GM23248 (cell line): ENCODE measurements at places on chromosomes 16 and 17. TPM values are rescaled to one million over a fixed set of nuclear protein-coding genes. Genes with fewer than 3 reads are reported as not detected.
A peak's percentile ranks its signal among the peaks of the same experiment; 100 is the strongest.

Gene ZMYND15
- polyA plus RNA-seq, result 0.16 TPM in 1 of 2 replicates, not detected in the other

Gene UMOD
- not detected in 2 replicates for polyA plus RNA-seq

Gene CD300H
- not detected in 2 replicates for polyA plus RNA-seq

Gene MRPS7
- polyA plus RNA-seq, result 87.6 and 87.8 TPM in 2 replicates

Gene TBC1D3G
- not detected in 2 replicates for polyA plus RNA-seq

Gene SLC5A11
- not detected in 2 replicates for polyA plus RNA-seq

Gene SPIRE2
- polyA plus RNA-seq, result 0.55 and 0.79 TPM in 2 replicates

Gene MMP15
- polyA plus RNA-seq, result 0.39 and 0.45 TPM in 2 replicates

Gene CCDC43
- polyA plus RNA-seq, result 33.7 and 34.9 TPM in 2 replicates

DNA sequence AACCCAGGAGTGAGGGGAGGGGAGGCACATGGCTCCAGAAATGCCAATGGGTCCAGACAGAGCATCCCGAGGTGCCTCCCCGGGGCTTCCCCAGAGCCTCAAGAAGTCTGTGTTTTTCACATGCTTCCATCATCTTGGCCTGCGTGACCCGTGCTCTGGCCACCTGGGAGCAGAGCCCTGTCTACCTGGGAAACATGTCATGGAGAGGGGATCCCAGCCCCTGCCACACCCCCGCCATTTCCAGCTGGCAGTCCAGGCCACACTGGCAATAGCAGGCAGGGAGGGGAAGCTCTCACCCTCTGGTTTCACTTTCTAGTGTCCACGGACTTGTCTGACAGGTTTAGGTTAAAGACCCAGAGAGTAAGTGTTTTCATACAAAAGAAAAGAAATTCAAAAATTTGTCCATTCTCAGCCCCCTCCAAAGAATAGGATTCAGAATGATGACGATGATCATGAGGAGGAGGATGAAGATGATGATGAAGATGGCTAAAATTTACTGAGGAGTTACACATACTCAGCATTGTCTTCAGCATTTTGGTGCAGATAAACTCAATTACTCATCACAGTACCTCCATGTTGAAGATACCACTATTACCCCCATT, 9.0 kb downstream of the SMIM5 start:
- H3K4me1 ChIP-seq, result no peaks in the 10 kb centered on the region
- H3K4me3 ChIP-seq, result no peak overlapping the region
- DNase-seq, result no peak
- H3K27me3 ChIP-seq, result no peaks in the 10 kb centered on the region
- no peaks in the 10 kb centered on the region for H3K36me3 ChIP-seq
- H3K27ac ChIP-seq, result no peak overlapping the region

DNA sequence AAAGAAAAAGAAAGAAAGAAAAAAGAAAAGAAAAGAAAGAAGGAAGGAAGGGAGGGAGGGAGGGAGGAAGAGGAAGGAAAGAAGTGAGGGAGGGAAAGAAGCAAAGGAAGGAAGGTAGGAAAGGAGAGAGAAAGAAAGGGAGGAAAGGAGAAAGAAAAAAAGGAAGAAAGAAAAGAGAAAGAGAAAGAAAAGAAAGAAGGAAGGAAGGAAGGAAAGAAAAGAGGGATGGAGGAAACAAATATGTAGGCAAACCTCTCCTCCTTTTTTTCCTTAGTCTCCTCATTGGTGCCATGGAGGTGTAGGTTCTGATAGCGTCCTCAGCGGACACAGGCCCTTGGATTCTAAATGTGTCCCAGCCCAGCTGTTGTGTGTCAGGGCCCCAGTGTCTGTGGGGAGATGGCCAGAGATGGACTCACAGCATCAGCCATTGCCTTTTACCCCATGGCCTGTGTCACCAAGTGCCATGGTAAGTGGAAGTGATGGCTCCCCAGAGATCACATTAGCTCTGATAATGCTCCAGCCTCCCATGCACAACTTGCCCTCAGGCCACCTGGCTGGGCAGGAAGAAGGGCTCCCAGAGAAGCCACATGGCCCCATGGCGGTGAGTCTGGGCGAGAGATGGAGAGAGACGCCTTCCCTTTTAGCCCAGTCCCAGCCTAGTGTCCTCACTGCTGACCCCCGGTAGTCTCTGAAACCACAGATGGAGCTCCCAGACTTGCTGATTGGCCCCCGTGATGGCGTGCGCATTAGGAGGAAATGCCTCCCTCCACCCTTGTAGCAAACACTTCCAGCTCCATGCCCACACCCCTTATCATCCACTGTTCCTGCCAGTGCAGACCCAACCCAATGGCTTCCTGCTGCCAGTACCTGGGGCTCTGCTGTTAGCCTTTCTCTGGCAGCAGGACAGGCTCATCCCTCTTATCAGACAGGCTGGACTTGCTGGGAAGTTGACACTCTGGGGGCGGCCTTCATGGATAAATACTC, 3.7 kb upstream of the SLC6A2 start:
- H3K27me3 ChIP-seq, result peaks cover 54% of the 10 kb centered on the region
- no peaks in the 10 kb centered on the region for H3K4me1 ChIP-seq
- H3K36me3 ChIP-seq, result no peaks in the 10 kb centered on the region
- no peak for DNase-seq
- H3K27ac ChIP-seq, result no peak overlapping the region
- H3K4me3 ChIP-seq, result no peak overlapping the region

GRCh38 chr17:40218006-40218739, 931 bp upstream of the WIPF2 start:
- no peak for DNase-seq
- H3K4me3 ChIP-seq, result peak overlapping the region; percentile 95; the same call in 1 of the 2 replicates
- H3K36me3 ChIP-seq, result no peaks in the 10 kb centered on the region
- no peaks in the 10 kb centered on the region for H3K27me3 ChIP-seq
- H3K27ac ChIP-seq, result peak overlapping the region; percentile 88
- peaks cover 4% of the 10 kb centered on the region; the same call in 1 of the 2 replicates for H3K4me1 ChIP-seq

DNA sequence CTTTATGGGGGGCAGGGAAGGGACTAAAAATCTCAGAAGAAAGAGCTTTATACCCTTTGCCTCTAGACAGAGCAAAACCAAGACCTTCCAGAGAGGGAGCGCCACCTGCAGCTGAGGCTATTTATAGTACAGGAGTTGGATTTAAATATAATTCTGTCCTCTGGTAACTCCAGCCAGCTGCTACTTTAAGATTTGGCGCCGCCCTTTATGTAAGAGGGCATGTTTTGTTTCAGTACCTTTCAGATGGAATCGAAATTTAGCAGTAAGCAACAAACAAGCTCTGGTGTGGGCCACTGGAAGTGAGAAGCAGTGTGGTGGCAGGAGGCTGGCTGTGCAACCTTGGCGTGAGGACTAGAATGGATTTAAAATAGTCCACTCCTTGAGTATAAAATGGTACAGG, 5.2 kb upstream of the GUCY2D start:
- no peaks in the 10 kb centered on the region for H3K4me1 ChIP-seq
- H3K27ac ChIP-seq, result no peak overlapping the region
- H3K36me3 ChIP-seq, result no peaks in the 10 kb centered on the region
- no peak overlapping the region for H3K4me3 ChIP-seq

DNA sequence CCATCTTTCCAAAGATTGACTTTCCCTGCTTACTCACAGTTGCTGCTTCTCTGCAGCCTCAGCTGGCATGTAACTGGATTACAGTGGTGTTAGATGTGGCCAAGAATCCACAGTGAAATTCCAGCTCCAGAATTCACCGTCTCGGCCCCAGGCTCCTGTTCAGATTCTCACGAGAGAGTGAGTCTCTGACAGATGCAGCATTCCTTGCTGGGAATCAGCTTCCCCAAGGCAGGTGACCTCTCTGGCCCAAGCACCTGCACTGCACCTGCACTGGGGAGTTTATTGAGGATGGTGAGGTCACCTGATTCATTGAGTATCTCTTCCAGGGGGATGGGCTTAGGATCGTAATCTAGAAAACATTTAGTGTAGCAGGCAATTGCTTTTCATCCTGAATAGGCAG, 600.5 kb upstream of the RBFOX1 start:
- no peaks in the 10 kb centered on the region for H3K36me3 ChIP-seq
- no peaks in the 10 kb centered on the region for H3K27me3 ChIP-seq
- DNase-seq, result no peak
- no peaks in the 10 kb centered on the region for H3K4me1 ChIP-seq
- H3K27ac ChIP-seq, result no peak overlapping the region

DNA sequence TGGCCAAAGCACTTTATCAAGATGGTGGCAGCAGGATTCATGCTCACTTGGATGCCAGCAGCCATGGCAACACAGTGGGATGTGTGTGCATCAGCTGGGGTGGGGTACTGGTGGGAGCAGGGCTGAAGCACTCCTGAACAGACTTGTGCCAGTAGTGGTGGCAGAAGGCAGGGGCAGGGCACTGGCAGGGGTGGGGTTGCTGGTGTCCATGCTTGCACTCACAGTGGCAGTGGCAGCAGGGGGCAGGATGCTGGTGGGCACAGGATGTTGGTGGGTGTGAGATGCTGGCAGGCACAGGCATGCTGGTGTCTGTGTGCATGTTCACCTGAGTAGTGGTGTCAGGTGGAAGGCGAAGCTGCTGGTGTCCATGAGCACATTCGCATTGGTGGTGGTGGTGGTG, 161.0 kb upstream of the PMFBP1 start:
- H3K36me3 ChIP-seq, result no peaks in the 10 kb centered on the region
- no peak overlapping the region for H3K4me3 ChIP-seq
- no peaks in the 10 kb centered on the region for H3K27me3 ChIP-seq

DNA sequence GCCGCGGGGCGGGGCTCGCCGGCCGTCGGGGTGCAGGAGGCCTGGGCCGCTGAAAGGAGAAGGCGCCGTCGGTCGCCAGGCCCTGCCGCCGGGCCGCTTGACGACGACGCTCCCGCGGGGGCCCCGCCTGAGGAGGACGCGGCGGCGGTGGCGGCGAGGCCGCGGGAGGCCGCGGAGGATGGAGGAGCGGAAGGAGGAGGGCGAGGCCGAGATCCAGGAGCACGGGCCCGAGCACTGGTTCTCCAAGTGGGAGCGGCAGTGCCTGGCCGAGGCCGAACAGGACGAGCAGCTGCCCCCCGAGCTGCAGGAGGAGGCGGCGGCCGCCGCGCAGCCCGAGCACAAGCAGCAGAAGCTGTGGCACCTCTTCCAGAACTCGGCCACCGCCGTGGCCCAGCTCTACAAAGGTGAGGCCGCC, 430 bp downstream of the HAPSTR1 start:
- peak; percentile 77 for DNase-seq
- peak overlapping the region; percentile 87 for H3K27ac ChIP-seq
- H3K36me3 ChIP-seq, result peaks cover 15% of the 10 kb centered on the region; the same call in 1 of the 2 replicates

- H3K36me3 ChIP-seq, result no peaks in the 10 kb centered on the region
- no peak for DNase-seq
- H3K4me3 ChIP-seq, result no peak overlapping the region
- no peaks in the 10 kb centered on the region for H3K27me3 ChIP-seq
- H3K4me1 ChIP-seq, result peaks cover 11% of the 10 kb centered on the region
These were observed 12.1 kb upstream of the NLK start for GRCh38 chr17:28030386-28030785.

GRCh38 chr16:23362460-23363317, 60.6 kb downstream of the SCNN1B start:
- H3K27me3 ChIP-seq, result no peaks in the 10 kb centered on the region
- DNase-seq, result no peak
- H3K27ac ChIP-seq, result no peak overlapping the region
- no peaks in the 10 kb centered on the region for H3K4me1 ChIP-seq
- no peak overlapping the region for H3K4me3 ChIP-seq
- no peaks in the 10 kb centered on the region for H3K36me3 ChIP-seq

- H3K4me3 ChIP-seq, result no peak overlapping the region
- H3K36me3 ChIP-seq, result no peaks in the 10 kb centered on the region
- no peak for DNase-seq
- H3K27ac ChIP-seq, result no peak overlapping the region
- H3K4me1 ChIP-seq, result no peaks in the 10 kb centered on the region
These were observed 25.0 kb downstream of the SCPEP1 start for GRCh38 chr17:57002904-57003303.

GRCh38 chr16:78695391-78695790, 595.9 kb downstream of the WWOX start:
- no peaks in the 10 kb centered on the region for H3K36me3 ChIP-seq
- no peak for DNase-seq
- H3K27ac ChIP-seq, result no peak overlapping the region
- H3K4me3 ChIP-seq, result no peak overlapping the region
- H3K27me3 ChIP-seq, result no peaks in the 10 kb centered on the region

DNA sequence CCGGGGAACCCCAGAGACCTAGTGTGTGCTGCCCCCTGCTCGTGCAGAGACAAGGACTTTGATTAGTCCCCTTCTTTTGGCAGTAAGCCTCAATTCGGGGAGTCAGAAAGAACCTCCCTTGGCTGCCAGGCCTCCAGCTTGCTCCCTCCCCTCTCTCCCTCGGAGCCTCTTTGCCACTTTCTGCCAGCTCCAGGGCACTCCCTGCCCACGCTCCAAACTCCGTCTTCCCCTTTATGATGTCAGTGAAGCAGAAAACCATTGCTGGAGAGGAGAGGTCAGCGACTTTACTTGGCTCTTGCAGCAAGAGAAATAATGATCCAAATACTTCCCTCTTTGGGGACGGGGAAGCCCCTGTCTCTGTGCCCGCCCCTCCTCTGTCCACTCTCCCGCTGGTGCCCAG, 28.1 kb downstream of the TTYH2 start:
- DNase-seq, result peak; percentile 20
- no peak overlapping the region for H3K27ac ChIP-seq
- 0 out of 2 replicates have a peak, but pooled peaks cover 6% of the 10 kb centered on the region for H3K27me3 ChIP-seq

DNA sequence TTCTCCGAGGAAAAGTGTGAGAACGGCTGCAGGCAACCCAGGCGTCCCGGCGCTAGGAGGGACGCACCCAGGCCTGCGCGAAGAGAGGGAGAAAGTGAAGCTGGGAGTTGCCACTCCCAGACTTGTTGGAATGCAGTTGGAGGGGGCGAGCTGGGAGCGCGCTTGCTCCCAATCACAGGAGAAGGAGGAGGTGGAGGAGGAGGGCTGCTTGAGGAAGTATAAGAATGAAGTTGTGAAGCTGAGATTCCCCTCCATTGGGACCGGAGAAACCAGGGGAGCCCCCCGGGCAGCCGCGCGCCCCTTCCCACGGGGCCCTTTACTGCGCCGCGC, at the start of gene ERBB2:
Gene ERBB2, plus strand, starts transcription at position 247 of the 330 bp plus-strand sequence. CDS start 175 bp downstream, outside the sequence.
- peaks cover 11% of the 10 kb centered on the region for H3K4me1 ChIP-seq
- DNase-seq, result peak; percentile 84
- H3K36me3 ChIP-seq, result no peaks in the 10 kb centered on the region
- peak within 1 kb of the TSS; percentile 81 for H3K4me3 ChIP-seq
- H3K27ac ChIP-seq, result peak within 1 kb of the TSS; percentile 28; the same call in 1 of the 2 replicates

- DNase-seq, result peak; percentile 35
- peaks cover 20% of the 10 kb centered on the region for H3K4me1 ChIP-seq
- no peaks in the 10 kb centered on the region for H3K36me3 ChIP-seq
- H3K4me3 ChIP-seq, result peak overlapping the region; percentile 42
- no peaks in the 10 kb centered on the region for H3K27me3 ChIP-seq
These were observed 69.7 kb downstream of the NLK start for GRCh38 chr17:28112181-28112580.

DNA sequence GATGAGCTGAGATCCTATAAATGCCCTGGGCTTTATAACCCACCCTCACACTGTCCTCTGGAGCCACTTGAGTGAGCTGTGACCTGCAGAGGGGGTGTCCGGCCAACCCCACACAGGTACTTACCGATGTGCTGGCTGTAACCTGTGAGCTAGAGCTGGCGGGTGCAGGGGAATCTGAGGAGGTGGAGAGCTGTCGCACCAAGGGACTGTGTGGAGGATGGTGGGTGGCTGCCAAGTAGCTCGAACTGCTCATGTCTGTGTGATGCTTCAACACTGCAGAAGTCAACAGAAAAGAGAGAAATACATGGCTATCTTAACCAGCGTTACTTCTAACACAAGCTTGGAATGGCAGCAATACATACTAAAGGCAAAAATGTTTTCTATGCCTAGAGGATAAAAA, 39.4 kb downstream of the STH start:
- no peak overlapping the region for H3K27ac ChIP-seq
- H3K27me3 ChIP-seq, result no peaks in the 10 kb centered on the region
- peaks cover 72% of the 10 kb centered on the region for H3K36me3 ChIP-seq
- H3K4me1 ChIP-seq, result no peaks in the 10 kb centered on the region
- no peak for DNase-seq

GRCh38 chr16:17321824-17322223, 148.9 kb downstream of the XYLT1 start:
- DNase-seq, result peak; percentile 33
- no peaks in the 10 kb centered on the region for H3K27me3 ChIP-seq
- no peak overlapping the region for H3K27ac ChIP-seq
